ENCODE measurements at places on chromosomes 4 and X. TPM values are rescaled to one million over a fixed set of nuclear protein-coding genes. Genes with fewer than 3 reads are reported as not detected.

DMP1 gene
- total RNA-seq = not detected

GRCh38 chr4:121168446-121169281, 4.5 kb upstream of the TNIP3 start:
- DNase-seq = no peak

DKK2 gene
- 1.2 TPM for total RNA-seq

GRCh38 chr4:119833611-119834010, 205.0 kb upstream of the PDE5A start:
- no peak for DNase-seq

GRCh38 chr4:77093401-77093800, 17.6 kb upstream of the CCNI start:
- DNase-seq = no peak

LPAR4 gene
- not detected for total RNA-seq

All from esophagus squamous epithelium (tissue), 5 donors.